ENCODE measurements at places on chromosomes 5 and 9.

GRCh38 chr9:84839541-84839940 lies 170.0 kb downstream of the NTRK2 start:
- DNase-seq: no peak

- DNase-seq: no peak
Measured at GRCh38 chr9:21744841-21745240, 57.6 kb upstream of the MTAP start.

DNA sequence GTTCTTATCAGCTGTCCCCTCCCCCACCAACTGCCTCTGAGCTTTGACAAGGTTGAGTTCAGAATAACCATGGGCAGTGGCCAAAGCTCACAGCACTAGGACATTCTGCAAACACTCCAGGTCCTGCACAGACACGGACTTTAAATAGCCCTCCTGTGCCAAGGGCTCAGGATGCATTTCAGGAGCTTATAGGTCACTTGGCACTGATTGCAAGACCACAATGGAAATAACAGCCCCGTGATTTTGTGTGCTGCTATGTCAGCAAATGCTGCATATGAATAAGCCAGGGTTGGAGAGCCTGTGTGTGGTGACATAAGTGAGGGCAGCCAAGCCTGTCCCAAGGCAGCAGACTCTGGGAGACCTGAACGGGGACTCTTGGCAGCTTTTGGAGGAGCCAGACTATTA lies 150.7 kb downstream of the DMRT2 start:
- DNase-seq: no peak

- no peak for DNase-seq
Measured at GRCh38 chr9:588981-589380, 252.5 kb upstream of the DMRT1 start.

DNA sequence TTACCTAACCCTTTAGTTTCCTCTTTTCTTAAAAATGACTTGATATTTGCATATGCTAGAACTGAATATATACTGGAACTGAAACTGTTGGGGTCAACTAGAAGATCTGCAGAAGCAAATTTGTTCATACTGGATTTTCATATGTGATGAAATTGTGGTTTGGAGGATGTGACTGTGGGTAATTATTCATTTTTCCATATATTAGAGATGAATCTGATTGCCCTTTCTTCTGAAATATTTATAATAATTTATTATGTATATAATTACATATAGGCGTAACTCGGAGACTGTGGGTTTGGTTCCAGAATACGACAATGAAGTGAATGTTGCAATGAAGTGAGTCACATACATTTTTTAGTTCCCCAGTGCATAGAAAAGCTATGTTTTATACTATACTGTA lies 149.1 kb downstream of the ATP10B start:
- no peak for DNase-seq

GRCh38 chr5:112757468-112758208 lies 20.0 kb downstream of the APC start:
- peak; percentile 65 for DNase-seq

DNA sequence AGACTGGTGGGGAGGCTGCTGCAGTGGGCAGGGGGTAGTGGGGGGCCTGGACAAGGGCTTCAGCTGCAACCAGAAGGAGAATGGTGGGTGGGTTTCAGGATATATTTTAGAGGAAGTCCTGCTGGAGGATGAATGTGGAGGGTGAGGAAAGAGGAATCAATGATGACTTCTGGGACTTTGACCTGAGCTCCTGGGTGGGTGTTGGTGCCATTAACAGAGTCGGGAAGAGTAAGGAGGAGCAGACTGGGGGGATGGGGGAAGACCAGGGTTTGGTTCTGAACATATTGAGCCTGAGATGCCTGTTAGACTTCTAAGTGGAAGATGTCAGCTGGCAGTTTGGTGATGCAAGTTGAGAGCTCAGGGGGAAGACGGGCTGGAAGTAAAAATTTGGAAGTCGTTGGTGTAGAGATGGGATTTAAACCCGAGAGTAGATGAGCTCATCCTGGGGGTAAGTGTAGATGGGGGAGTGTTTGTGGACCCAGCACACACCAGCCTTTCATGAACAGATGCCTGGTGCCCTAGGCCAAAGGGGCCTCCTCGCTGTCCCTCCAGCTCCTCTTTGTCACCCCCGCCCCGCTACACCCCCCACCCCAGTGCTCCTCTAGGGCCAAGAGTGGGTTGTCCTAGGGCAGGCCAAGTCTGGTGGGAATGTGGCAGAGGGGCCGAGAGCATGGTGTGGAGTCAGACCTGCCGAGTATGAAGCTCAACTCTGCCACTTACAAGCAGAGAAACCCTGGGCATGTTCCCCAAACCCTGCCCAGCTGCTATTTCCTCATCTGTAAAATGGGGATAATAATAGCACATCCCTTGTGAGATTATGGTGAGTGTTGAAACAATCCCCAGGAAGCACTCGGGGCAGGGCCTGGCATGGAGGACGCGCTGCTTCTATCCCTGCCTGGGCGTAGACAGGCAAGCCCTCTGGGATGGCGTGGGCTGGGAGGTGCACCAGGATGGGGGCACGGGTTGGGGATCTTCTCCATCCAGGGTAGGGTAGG lies 4.0 kb downstream of the DNM1 start:
- DNase-seq: no peak

DNA sequence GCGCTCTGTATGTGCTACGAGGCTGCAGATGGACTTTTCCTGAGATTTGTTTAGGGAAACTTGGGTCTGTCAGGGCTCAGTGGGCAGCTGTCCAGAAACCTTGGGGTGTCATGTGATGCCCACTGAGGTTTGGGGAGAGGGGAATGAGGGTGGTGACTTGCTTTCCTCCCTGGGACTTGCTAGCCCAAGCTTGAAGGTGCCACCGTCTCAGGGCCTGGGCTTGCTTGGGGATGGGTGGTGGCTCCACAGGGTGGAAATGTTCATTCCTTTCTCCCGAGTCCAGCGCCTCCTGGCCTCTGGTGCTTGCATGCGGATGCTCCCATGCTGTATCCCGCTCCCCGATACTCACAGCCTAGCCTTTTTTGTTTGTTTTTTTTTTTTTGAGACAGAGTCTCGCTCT lies 33.3 kb downstream of the ZNF618 start:
- no peak for DNase-seq

GRCh38 chr5:10445352-10445751 lies 3.7 kb downstream of the ROPN1L start:
- no peak for DNase-seq

GRCh38 chr5:56105511-56106291 lies 110.9 kb upstream of the IL6ST start:
- DNase-seq: no peak

- no peak for DNase-seq
Measured at GRCh38 chr5:142925795-142926194, 155.6 kb downstream of the ARHGAP26 start.

- no peak for DNase-seq
Measured at GRCh38 chr5:52269859-52270258, 517.9 kb upstream of the ITGA1 start.
